Posterior vena cava (tissue), 2 donors: ENCODE measurements at places on chromosomes 2 and 18.

- DNase-seq = no peak
Measured at GRCh38 chr18:74715865-74716712, 118.4 kb downstream of the ZNF407 start.

DNA sequence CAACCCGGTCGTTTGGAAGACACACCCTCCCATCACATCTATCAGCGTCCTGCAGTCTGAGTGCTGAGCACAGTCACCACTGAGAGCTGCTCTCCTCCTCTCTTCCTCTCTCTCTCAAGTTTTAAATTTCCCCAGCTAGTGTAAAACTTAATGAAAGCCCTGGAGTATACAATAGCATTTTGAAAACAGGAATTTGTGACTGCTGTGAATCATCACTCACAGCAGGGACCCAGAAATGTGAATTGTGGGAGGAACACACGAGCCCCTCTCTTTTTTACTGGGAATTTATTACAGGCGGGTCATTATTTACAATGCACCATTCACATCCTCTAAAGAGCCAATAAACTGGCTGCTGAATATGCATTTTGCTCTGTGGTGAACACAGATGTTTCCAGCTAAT is 185.0 kb upstream of the SMIM21 start:
- DNase-seq = no peak

DNA sequence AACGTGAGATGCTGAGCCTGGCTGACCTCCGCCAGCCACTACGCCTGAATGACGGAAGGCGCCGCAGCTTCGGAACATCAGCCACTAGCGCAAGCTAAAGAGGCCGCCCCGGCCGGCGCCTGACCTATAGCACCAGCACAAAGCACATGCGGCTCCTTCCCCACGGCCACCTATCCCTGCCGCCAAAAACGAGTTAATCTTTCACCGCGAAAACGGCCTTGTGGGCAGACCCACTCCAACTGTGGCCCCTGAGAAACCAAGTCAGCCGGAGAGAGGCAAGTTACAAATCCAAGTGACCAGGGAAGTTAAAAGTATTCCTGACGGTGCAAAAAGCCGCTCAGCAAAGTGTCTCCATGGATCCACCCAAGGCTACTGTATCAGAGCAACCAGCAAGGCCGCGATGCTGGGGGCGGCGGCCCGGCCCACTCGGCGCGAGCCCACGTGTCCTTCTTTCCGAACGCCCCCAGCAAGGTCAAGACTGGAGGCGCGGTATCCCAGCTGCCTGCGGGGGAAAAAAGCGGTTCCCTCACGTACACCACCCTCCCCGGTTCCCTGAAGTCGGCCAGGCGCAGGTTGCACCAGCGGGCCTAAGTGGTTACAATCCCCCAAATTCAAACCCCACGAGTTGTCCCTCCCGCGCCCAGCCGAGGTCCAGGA is 575 bp downstream of the HSPD1 start:
- peak; percentile 92 for DNase-seq

DNA sequence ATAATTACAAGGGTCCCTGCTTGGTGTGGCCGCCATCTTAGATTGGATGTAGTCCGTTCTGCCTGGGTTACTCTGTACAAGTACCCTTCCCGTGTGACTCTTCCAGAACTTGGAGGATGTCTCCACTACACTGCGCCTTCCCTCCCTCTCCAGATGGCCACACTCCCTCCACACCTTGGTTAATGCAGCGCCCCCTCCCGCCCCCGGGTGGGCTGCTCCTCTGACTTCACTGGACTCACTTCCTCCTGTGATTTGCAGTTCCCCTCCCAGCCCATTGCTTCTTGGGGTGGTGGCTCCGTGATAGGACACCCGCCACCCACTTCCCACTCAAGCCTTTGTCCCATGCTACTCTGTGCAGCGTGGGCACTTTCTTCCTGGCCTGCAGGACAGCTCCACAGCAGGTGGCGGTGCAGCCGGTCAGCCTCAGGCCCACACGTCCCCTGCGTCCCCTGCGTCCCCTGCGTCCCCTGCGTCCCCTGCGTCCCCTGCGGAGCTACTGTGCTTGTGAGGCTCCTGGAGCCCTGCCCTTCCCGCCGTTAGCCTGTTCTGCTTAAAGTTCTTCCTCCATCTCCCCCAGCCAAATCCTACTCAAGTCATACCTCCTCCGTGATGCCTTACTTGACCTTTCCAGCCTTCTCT is 130.5 kb upstream of the SIX3 start:
- DNase-seq = no peak

DNA sequence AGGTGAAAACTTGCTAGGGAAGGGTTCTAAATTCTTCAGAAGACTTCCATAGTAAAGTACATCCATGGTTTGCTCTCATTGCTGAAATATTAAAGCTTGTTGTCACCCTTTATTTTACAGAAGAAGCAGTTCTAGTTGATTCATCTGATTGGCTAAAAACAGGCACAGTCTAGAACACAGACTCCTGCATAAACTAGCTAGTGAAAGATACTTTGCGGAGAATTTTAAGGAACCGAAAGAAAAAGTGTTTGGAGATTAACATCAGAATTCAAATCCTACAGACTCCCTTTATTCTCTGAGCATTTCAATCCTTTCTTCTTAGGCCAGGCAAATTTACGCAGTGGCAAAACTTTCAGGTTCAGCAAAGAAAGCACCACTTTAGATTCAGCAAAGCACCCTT is 1076.5 kb upstream of the ZEB2 start:
- no peak for DNase-seq

GRCh38 chr2:142321706-142322280 is 191.0 kb upstream of the LRP1B start:
- no peak for DNase-seq

DNA sequence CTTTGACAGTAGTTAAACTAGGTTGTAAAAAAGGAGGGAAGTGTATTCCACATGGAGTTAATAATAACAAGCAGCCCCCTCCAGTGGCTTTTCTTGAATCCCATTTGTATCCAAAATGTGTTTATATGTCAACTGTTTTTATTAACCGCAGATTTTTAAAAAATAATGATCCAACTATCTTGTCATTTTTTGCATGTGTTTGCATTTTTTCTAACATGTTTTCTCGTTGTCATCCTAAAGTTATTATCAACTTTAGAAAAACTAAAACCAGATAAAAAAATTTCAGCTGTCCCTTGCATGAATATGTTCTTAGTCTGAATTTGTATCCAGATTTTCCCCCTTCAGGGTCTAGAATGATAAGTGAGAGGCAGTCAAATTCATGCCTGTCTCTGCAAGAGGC is 1063.3 kb downstream of the BCL11A start:
- DNase-seq = no peak

DNA sequence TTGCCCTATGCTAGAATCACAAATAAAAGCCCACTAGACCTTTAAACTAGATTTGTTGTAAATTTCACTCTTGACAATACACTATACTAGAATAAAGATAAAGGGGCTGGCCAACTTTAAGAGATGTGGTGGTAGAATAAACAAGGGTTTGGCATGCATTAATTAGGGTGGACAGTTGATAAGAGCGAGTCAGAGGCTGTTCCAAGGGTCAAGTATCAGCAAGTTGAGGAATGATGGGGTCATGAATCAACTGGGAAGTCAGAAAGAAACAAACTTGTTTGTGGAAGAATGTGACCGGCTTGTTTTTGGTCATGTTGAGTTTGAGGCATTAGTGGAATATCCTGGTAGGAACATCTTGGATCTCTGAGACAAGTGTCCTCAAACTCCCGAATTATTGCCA is 398.3 kb upstream of the TNP1 start:
- no peak for DNase-seq

DNA sequence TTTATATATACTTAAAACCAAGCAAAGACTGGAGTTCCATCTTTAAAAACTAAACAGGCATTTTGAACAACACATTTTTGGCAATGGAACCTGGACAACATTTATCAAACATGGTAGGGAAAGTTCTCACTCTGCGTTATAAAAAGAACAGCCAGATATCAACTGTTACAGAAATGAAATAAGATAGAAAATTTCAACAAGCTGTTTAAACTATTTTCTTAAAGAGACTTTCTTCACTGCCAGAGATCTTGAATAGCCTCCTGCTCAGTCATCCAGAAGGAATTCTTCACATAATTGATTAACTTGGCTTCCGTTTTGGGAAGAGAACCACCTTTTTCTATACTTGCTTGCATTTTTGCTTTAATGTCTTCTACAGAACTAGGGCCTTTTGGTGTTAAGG is 166.0 kb upstream of the PIK3C3 start:
- DNase-seq = no peak

GRCh38 chr2:157596992-157597681 is 31.5 kb downstream of the ACVR1C start:
- no peak for DNase-seq
